Stimulated activated CD8-positive, alpha-beta memory T cell treated with anti-CD3 and anti-CD28 coated beads, Interleukin-12 subunit alpha, Interleukin-12 subunit beta, amount 100 ng/mL, for 4 hours (primary cell): ENCODE measurements at places on chromosomes 11 and 22.

DNA sequence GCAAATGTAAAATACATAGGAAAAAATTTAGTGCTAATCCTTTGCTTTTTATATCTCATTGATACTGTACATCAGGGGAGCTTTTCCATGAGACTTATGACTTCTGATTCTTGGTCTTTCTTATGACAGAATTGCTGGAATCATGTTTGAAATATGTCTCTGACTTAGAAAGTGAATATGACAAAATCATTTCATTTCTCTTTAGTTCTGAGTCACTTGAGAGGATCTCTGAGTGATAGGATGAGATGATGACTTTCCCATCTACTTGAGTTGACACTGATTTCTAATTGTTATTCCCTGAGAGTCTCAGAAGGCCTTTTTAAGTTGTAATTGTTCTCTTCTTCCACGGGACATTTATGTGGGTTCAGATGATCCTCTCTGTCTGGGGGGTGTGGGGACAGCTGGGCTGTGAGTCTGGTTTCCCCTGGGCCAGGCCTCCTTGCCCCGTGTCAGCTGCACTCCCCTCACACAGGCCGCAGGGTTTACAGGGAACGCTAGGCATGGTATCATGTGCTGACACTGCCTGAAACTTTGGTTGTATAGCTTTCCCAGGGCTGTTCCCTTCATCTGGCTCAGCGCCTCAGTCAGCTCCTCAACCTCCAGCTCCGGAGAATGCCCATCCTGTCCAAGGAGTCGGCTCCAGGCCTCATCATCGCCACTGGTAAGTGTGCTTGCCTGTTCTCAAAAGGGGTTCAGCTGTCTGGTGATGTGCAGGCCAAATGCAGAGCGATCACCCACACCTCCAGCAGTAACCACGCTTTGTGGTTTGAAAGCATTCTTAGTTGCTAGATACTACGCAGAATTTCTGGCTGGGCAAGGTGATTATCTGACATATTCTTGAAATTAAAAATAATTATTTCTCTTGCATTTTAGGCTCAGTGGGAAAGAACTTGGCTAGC lies 69.5 kb upstream of the SORL1-AS1 start:
- DNase-seq, result no peak

- DNase-seq, result no peak
Measured at GRCh38 chr11:17714356-17714854, 5.0 kb upstream of the MYOD1 start.

- no peak for DNase-seq
Measured at GRCh38 chr11:131904756-131905155, 534.3 kb downstream of the NTM start.

DNA sequence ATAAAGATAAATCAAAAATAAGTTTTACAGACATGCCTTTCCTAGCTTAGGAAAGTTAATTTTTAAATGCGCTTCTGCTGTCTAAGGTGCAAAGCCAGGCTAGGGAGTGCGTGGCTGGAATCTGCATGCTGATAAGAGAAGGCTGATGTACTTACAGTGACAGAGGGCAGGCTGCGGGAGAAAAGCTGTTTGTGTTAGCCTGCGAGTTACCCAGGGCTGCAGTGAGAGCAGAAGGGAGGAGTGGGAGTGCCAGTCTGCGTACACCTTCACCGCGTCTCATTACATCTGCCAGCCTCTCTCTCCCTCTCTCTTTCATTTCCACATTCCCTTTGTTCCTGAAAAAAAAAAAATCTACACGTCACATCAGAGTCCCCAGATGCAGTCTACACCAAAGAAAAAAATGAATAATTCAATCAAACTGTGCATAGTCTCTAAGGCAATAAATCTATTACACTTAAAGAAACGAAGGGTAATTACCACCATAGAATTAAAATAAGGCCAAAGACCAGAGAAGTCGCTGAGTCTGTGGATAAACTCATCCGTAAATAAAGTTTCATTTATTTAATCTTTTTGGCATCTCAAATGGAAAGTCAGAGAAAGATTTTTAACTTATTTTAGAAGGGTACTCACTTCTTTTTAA lies 126.4 kb upstream of the C11orf58 start:
- DNase-seq, result no peak

DNA sequence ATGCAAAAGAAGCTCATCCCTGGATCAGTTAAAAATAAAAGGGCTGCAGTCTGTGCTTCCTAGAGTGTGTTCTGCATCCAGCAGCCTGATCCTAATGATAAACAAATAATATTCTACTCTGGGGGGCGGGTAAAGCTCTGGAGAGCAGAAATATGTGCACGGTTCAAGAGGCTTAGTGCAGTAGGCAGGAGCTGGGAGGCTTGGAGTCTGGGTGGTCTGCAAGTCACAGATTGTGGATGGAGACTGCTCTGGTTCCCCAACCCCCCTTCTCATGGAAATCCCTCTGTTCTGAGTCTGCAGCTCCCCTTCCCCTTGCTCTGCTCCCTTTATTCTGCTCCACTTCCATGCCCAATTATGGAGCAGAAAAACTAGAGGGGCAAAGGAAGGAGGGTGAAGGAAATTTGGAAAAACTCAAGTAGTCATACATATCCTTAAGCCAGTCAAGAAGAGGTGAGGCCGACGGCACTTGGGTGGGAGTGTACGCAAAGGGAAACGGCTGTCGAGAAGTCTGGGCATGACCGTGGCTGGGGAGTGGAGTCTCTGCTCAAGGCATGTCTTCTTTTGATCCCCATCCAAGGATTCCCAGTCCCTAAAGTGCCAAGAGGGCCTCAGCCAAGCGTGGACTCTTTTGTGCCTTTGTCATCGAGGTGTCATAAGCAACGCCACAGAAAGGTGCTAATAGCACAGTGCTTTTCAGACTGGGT lies 16.3 kb upstream of the CLMP start:
- DNase-seq, result no peak

- no peak for DNase-seq
Measured at GRCh38 chr11:134432776-134433175, 20.7 kb upstream of the B3GAT1 start.

DNA sequence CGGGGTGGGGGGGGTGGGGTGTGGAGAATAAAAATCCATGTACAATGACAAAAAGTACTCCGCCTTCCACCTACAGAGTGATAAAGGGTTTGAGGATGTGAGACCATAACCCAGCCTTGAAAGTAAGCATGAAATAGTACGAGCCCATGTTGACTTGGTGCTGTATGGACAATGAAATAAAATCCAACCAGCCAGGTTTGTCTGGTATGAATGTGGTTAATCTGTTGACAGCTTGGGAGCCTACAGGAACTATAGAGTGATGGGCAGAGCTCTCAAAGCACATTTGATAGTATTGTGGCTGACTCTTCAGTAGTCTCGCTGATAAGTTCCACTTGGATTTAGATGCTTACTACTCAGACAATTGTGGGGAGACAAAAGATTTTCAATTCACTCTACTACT lies 48.8 kb upstream of the CD44 start:
- DNase-seq, result no peak

DNA sequence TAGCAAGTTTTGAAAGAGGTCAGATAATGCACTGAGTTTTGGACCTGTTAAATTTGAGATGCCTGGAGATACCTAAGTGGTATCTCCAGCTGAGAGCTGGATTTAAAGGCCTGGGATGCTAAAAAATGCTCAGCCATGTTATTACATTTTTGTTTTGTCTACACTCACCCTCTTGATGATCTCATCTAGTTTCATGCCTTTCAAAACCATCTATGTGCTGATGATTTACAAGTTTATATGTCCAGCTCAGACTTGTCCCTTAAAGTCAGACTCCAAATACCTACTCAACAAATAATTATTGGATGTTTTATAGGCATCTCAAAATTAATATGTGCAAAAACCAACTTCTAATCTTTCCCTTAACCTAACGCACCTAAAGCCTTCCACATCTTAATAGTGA lies 103.6 kb upstream of the OR9G4 start:
- DNase-seq, result no peak

DNA sequence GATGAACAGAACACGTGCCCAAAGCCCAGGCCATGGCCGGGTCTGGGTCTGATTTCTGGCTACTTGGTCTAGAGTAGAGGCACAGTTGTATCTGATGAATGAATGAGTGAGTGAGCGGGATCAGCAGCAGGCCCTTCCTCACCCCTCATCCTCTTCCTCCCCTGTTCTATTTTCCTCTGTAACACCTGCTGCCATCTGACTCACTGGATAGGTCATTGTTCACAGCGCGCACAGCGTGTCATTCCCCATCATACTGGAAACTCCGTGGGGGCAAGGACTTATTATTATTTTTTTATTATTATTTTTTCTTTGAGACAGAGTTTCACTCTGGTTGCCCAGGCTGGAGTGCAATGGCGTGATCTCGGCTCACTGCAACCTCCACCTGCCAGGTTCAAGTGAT lies 13.9 kb downstream of the NCF4 start:
- no peak for DNase-seq

GRCh38 chr11:90997241-90997640 lies 774.4 kb upstream of the CHORDC1 start:
- no peak for DNase-seq

GRCh38 chr22:36770513-36771231 lies 5.2 kb downstream of the IFT27 start:
- DNase-seq, result no peak

GRCh38 chr11:134270250-134270714 lies 5.9 kb upstream of the GLB1L3 start:
- no peak for DNase-seq

DNA sequence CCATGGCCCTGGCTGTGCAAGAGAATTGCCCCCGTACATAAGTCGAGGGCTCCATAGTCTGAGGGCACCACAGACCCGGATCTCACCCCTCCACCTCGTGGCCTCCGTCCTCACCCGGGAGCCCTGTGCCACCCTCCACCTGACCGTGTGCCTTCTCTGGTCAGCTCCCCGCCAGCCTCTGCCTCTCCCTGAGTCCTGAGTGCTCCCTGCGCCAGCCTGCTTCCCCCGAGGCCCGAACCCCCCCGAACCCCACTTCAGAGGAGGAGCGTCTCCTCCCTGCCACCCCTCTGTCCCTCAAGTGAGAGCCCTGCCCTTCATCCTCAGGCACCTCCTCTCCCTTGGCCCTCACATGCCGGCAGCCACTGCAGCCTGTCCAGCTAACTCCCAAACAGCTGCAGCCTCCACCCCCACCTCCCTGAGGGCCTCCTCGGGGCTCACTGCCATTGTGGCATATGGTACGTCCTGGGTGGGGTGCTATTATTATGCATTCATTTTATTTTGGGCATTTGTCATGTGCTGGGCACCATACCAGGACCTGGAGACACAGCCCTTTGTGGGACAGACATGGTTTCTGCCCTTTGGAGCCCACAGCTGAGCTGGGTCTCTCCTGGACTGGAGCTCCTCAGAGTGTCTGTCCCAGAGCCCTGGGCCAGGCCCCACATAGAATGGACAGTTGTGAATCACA lies 67.2 kb downstream of the MYO7A start:
- no peak for DNase-seq

DNA sequence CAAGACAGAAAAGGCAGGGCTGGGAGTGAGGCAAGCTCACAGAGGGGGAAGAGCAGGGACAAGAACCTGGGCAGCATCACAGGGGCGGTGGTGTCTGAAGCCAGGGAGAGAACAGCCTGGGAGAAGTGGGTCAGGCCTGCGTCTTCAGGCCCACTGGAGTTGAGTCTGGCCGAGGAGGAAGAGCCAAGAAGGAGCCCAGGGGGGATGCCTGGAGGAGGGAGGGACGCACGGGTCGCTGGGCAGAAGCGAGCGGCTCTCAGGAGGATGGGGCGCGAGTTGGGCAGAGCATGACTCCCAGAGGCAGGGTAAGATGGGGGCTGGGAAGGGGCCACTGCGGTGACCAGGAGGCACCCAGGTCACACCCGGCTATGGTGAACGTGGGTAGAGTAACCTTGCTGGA lies 18.5 kb downstream of the LRFN4 start:
- DNase-seq, result no peak

- no peak for DNase-seq
Measured at GRCh38 chr11:82059505-82059904, 674.2 kb downstream of the FAM181B start.

GRCh38 chr11:23211221-23211620 lies 350.9 kb upstream of the CCDC179 start:
- DNase-seq, result no peak

- no peak for DNase-seq
Measured at GRCh38 chr11:134636071-134636470, 224.0 kb upstream of the B3GAT1 start.

DNA sequence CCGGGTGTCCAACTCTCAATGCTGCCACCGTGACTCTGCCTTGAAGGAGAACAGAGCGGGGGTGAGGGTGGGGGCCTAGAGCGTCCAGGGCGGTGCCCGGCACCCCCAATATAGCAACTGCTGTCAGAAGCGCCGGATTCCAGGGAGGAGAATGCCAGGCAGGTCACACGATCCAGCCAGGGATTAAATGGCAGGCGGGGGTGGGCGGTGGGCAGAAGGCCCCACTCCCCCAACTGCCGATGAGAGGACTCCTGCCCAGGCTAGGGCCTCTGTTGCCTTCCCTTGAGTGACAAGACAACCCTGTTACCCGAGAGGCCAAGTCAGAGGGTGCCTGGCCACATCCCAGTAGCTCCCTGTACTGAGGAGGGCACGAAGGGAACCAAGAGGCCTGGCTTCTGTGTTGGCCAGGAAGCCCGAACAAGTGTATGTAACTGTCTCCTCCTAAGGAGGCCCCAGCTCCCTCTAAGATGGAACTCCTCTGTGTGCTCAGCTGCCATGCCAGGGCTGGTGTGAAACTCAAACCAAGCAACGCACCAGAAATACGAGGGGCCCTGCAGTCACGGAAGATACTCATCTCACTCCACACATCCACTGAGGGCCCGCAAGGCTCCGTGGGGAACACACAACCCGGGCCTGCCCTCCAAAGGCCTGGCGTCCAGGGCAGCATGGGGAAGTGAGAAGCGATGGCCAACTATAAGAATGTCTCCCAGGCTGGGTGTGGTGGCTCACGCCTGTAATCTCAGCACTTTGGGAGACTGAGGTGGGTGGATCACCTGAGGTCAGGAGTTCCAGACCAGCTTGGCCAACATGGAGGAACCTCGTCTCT lies 3.0 kb downstream of the PACSIN3 start:
- DNase-seq, result no peak

DNA sequence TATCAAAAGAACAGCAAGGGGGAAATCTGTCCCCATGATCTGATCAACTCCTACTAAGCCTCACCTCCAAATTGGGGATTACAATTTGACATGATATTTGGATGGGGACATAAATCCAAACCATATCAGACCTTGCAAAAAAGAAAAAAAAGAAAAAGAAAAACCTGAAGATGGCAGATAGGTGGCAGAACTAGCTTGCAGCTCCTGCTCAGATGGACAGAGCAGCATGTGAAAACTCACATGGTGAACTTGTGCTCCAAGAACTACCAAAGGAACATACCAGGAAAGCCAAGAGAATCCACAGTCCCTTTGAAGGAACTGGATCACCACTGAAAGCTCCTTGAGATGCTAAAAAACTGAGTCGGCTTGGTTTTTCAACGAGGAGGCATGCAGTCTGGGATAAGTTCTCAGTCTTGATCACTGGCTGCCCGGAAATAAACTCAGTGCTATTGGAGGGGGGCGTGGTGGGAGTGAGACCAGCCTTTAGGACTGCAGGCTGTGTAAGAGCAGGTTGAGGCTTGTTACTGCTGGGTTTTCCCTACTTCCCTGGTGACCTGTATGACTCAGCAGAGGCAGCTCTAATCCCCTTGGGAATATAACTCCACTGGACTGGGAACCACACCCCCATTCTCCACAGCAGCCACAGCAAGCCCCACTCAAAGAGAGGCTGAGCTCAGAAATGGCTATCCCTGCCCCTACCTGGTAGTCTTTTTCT lies 358.3 kb upstream of the ARHGAP42 start:
- no peak for DNase-seq

- no peak for DNase-seq
Measured at GRCh38 chr22:39444247-39444800, 12.5 kb upstream of the MGAT3 start.

- DNase-seq, result no peak
Measured at GRCh38 chr22:45887202-45888131, 89.5 kb downstream of the WNT7B start.
